ENCODE measurements at places on chromosomes 4 and X.

GRCh38 chrX:40816906-40817305, 81.6 kb upstream of the MED14 start:
- no peak for DNase-seq

- DNase-seq, result no peak
These were observed at the start of gene PWWP3B for GRCh38 chrX:106168107-106168506. Gene PWWP3B, plus strand, starts transcription at chrX:106168305. Its CDS starts 37,128 bp downstream, at chrX:106205433.

DNA sequence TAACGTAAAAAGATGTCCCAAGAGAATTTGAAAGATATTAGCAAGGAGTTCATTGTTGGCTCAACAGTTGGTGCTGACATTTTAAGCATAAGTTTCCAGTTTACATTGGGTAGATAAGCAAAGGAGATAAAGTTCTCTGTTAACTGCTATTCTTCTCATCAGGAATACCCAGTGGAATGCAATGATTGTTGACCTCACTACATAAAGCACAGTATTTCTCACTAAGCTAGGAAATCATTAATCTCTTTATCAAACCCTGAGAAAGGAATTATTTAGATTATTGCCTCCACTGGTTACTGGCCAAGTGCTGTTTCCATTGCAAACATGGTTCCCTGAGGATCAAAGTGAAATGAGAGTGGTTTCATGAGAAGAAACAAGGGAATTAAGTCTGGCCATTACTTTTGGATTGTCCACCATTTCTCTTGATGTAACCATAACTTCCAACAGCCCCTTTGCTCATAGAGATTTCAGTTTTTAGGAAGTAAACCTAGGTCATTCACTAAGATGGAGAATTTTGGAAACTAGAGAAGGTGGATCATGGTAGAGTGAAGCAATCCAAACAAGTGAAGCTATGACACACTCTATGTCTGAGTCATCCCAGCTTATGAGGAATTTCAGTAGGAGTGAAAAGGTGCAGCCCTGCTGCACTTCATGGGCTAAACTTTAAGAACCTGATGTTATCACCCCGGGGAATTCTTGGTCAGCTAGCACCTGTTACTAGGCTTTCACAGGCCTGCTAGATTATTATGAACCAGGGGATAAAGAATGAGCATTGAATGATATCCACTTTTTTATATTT, 163.4 kb downstream of the AREG start:
- no peak for DNase-seq

- no peak for DNase-seq
These were observed 541.4 kb upstream of the BOD1L1 start for GRCh38 chr4:14168919-14169318.

- no peak for DNase-seq
These were observed 111.6 kb upstream of the C1GALT1C1 start for GRCh38 chrX:120741452-120741851.

DNA sequence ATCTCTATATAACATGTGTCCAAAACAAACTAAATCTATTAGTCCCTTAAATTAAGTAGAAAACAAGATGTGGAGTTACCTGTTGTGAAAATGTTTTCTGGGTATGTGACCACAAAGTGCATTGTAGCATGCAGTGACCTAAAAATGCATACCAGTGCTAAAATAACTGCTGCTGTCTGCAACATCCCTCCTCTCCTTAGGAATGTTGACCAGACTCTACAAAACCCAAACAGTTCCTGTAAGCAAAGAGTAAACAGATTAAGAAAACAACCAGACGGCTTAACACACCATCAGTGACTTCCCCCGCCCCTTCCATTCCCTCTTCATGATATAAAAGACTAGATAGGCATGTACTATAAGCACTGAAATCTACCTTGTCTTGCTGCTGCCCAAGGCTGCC, 15.8 kb upstream of the RAB33B start:
- DNase-seq, result no peak

All from stimulated activated CD8-positive, alpha-beta memory T cell treated with anti-CD3 and anti-CD28 coated beads, Interleukin-15, amount 100 ng/mL, for 24 hours (primary cell).